ENCODE measurements at places on chromosomes 13 and 19. TPM values are rescaled to one million over a fixed set of nuclear protein-coding genes. Genes with fewer than 3 reads are reported as not detected.

The ZNF726 gene
- 14.3 TPM for total RNA-seq

The RFX1 gene
- 16.4 TPM for total RNA-seq

The C19orf38 gene
- 0.99 TPM for total RNA-seq

The RNF17 gene
- not detected for total RNA-seq

The NLRP11 gene
- total RNA-seq = not detected

The TUBA3C gene
- not detected for total RNA-seq

The TMEM190 gene
- not detected for total RNA-seq
